ENCODE measurements at places on chromosomes 7 and 10.

DNA sequence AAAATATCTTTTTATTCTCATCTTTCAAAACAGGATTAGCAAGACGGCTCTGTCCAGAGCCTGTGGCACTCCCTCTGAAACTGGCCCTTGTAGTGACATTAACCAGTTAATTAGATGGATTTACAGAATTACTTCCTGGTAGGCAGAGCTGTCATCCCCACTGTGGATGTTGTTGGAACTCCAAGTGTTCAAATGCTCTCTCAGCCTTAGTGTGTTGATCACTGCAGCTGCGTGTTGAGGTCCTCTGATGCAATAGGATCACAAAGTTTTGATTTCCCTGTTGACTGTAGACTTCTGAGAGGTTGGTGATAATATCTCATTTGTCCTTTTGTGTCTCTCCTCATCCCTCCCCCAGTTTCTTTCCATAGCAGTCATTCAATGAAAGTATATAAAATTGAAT lies 117.3 kb upstream of the CDK6 start:
- no peak for DNase-seq

GRCh38 chr10:6667679-6668270 lies 87.7 kb upstream of the PRKCQ start:
- peak; percentile 14 for DNase-seq

DNA sequence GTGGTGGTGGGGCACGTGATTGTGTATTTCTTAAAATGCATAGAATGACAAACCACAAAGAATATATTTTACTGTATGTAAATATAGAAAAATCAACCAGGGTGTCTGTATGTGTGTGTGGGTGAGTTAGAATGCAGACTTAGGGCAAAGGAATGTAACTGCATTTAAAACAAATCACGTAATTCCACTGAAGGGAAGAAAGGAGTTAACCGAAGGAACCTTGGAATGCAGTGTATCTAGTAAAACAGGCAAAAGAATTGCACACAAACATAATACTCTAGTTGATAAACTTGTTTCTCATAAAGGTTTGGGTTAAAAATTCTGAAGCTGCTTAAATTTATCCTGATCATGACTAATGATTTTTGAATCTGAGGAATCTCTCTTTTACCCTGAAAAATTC lies 134.9 kb downstream of the ADRA2A start:
- peak; percentile 7 for DNase-seq

- no peak for DNase-seq
Observed at GRCh38 chr7:155247479-155248365, 50.0 kb upstream of the INSIG1 start.

- DNase-seq = no peak
Observed at GRCh38 chr7:139696552-139696951, 81.2 kb downstream of the HIPK2 start.

- no peak for DNase-seq
Observed at GRCh38 chr10:14552015-14552414, 221.3 kb upstream of the FRMD4A start.

- no peak for DNase-seq
Observed at GRCh38 chr7:92608380-92609322, 18.5 kb upstream of the FAM133B start.

Measured in kidney epithelial cell (primary cell).